ENCODE measurements at places on chromosomes 3 and 15.
A peak's percentile ranks its signal among the peaks of the same experiment; 100 is the strongest.

DNA sequence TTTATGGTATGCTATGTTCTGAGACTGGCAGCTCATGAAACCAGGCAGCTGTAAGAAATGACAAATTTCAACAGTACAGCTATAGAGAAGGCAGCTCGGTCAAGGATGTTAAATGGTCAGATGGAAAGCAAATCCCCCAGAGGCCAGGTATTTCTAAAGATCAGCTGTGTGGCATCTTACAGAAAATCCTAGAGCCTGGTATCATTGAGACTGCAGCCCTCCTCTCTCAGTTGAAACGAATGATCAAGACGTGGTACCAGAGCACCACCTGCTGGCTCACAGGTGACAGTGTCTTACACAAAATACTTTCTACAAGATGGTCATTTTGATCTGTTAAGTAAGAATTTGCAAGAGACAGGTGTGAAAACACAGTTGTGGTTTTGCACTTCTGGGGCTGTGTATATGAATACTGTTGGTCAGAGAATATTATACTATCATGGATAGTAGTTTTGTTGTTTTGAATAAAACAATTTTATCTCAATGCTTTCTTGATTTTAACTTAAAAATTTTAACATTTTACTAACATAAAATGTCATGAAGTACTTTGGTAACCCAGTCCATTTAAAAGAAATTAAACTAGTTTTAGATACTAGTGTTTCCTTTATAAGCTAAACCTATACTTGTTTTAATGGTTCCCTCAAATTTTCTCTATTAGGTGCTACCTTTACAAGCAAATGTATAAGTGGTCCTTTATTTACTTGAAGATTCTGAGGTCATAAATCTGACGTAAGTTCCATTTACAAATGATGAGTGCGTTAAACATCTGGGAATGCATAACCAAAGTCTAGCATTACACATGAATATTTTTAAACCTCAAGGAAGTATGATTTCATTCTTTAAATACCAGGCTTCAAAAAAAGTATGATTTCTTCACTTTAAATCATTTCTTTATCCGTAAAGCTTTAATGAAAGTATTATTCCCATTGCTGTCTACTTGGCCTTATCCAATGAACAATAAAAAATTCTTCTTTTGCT lies 121.8 kb downstream of the PDZRN3 start:
- DNase-seq: peak; percentile 86

DNA sequence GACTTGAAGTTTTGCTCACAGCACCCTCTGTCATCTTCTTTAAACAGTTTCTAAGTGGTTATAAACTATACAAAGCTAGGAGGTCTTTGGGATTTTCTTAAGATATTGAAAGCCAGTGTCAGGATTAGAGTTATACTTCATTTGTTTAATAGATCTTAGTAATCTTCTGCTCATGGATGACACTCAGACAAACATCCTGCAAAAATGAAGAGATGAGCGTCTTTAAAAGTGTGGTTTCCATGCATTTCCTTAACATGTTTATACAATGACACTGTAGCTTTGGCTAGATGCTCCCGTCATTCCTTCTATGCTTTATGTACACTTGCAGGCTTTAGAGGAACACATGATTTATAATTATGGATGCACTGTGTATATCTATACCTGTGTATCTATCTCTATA lies 182.2 kb downstream of the NAALADL2 start:
- DNase-seq: peak; percentile 19

- DNase-seq: no peak
Measured at GRCh38 chr3:125079675-125080045, 23.9 kb upstream of the HEG1 start.

GRCh38 chr3:12175844-12176453 lies 17.2 kb upstream of the TIMP4 start:
- DNase-seq: peak; percentile 59

DNA sequence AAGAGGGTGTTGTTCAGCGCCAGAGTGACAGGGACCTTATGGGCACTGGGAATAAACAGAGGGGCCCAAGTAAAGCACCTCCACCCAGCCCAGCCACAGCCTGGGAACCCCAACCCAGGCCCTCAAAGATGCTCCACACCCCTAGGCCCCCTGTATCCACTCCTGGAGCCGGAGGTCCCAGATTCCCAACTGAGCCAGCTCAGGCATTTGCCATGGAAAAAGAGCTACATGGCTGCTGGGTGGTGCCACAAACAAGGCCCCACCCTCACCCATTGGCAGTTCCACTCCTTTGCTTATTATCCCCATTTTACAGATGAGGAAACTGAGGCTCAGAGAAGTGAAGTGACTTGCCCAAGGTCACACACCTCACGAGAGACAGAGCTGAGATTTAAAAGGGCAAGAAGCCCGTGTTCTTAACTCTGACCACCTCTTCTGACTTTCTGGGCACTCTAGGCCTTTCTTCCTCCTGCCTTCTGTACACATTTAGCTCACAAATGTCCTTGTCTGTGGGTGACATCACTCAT lies 16.9 kb downstream of the ANPEP start:
- no peak for DNase-seq
